ENCODE measurements at places on chromosomes 12 and 14.

- peak; percentile 18 for DNase-seq
These were observed 34.2 kb downstream of the DAO start for GRCh38 chr12:108914121-108914531.

- peak; percentile 77 for DNase-seq
These were observed 105.8 kb downstream of the BMP4 start for GRCh38 chr14:53850714-53851296.

DNA sequence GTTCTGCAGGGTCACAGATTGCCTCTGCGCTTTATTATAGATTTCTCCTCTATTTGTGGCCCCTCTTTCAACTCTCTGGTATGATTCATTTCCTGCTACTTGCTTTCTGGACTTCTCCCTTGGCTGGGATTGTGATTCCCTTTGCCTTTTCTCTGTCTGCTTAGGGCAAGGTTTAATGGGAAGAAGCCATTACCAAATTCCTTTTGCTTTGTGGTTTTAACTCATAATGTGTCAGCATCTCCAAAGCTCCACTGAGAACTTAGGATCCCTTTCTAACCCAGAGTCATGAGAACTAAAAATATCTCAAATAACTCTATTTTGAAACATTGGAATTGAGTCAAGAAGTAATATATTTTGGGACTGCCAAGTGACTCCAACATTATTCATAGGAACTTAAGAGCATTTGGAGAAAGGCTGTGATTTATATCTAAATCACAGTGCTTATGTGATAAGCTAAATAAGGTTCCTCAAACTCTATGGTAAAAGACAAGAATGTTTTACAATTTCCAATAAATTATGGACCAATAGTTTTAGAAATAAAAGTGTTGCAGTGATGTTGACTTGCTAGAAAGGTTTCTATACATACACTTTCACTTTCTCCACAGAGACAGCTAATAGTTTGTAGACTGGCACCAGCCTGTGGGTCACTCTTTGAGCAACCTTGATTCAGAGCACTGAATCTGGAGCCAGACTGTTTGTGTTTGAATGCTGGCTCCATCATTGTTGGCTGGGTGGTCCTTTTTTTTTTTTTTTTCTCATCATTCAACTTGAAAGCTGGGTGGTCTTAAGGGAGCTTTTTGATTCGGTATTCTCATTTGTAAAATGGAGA is 93.9 kb downstream of the DACT1 start:
- peak; percentile 99 for DNase-seq

- no peak for DNase-seq
These were observed 20.5 kb downstream of the PPHLN1 start for GRCh38 chr12:42346403-42347002.

- no peak for DNase-seq
These were observed 2.2 kb downstream of the TEDC1 start for GRCh38 chr14:105492971-105493871.

DNA sequence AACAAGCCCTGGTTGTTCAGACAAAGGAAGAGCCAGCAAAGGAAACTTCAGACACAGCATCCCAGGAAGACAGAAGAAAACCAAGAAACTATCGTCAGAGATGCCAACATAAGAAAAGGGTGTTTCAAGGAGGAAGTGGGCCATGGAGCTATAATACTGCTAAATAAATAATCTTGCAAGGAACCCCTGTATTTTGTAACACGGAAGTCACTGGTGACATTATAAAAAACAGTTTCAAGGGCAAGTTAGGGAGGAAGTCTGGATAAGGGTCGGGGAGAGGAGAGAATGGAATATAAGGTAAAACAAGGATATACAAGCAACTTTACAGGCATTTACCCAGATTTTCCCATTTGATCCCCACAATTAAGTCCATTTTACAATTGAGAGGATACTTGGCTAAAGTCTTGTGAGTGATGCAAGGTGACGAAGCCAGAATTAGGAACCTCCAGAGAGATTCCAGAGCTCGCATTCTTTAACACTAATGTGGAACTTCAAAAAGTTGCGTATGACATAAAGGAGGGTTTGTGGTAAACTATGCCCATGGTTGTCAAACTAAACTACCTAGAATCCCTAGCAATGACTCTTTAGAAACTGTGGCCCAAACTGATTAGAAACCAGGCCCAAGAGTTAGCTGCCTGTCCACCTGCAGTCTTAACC is 46.4 kb downstream of the PPM1H start:
- DNase-seq = no peak

DNA sequence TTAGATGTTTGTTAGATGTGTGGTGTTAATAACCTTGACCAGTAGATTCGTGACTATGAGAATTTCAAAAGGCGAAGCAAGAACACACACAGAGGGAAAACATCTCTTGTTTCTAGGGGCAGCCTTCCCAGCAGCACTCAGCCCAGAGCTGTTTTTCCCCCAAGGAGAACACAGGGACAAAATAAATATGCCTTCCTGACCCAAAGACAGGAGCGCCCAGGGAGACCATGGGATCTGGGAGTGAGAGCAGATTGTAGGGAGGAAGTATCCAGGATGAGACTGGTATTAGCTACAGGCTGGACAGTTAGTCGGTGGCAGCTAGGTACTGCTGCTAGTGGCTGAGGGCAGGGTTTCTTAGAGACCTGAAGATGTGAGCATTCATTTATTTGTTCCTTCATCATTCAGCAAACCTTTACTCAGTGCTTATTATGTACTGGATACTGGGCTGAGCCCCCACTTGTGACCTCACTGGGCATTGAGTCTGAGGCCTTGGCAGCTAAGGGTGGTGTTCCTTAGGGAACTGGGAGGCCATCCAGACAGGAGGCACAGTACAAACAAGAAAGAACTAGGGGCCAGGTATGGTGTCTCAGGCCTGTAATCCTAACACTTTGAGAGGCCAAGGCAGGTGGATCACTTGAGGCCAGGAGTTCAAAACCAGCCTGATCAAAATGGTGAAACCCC is 469.8 kb downstream of the ZFP36L1 start:
- DNase-seq = no peak

DNA sequence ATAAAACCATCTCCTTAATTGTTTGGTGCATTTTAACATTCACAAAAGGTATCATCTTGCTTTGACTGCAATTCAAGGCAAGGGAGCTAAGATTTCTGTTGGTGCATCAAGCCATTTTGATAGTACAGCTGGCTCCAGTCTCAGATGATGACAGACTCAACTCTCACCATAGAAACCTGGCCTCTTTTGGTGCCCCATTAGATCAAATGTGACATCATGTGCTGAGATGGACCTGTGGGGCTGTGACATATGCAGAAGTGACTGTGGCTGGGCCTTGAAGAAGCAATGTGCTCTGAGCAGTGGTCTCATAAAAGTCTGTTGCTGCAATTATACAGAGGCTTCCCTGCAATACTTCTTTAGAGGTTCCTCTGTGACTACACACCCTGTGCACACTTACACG is 88.4 kb downstream of the SLC2A13 start:
- DNase-seq = no peak

- no peak for DNase-seq
These were observed 42.6 kb downstream of the TMEM63C start for GRCh38 chr14:77224212-77224611.

- no peak for DNase-seq
These were observed 7.5 kb downstream of the PSMC1 start for GRCh38 chr14:90263748-90264449.

- DNase-seq = no peak
These were observed 2.5 kb upstream of the SALL2 start for GRCh38 chr14:21528381-21529348.

DNA sequence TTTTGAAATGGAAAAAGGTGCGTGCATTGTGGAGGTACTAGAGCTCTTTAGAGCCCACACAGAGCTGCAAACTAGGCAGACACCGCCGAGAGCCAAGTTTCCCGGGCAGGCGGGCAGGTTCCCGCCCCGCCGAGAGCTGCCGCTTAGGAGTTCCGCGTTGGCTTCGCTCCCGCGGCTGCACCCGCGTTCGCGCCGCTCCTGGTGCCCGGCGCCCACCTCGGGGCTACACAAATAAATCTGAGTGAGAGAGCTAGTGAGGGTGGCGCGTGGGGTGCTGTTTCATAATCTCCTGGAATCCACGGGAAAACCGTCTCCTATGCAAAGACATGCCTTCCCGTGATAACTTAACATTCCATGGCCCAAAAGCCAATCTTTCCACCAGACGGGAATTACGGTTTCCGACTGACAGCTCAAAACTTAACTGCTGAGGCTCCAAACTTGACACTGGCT is 645 bp downstream of the KITLG start:
- DNase-seq = peak; percentile 24

DNA sequence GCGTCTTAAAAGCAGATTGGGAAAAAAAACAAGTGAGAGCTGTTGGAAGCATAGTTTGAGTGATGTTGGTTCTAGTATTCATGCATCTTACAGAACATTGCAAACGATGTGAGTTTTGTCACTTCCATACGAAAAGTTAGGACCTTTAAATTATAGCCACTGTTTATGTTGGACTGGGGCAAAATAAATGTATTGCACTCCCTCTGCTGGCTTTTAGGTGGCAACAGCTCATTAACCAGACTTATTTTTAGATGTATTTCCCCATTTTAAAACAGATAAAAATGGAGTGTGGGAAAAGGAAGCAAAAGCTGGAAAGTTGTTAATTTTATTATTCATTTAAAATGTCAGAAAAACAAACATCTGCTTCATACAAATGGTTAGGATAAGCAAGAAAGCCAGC is 111.9 kb downstream of the LGR5 start:
- DNase-seq = peak; percentile 57

- DNase-seq = no peak
These were observed 114.7 kb downstream of the NCOR2 start for GRCh38 chr12:124452576-124453331.

DNA sequence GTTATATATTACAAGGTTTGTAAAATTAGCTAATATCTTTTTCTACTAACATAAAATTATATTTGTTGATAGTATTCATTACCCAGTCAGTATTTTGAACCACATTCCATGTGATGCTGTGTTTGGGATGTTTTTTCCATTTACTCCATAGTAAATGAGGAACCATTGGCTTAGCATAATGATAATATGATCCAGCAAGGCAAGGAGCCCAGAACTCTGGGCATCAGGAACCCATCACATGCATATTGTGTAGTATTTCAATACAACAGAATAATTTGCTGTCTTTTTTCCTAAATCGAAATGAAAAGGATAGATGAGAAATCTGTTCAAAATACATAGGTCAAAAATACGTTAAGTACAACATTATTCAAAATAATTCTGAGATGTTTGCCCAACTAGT is 48.7 kb upstream of the GARIN2 start:
- no peak for DNase-seq

DNA sequence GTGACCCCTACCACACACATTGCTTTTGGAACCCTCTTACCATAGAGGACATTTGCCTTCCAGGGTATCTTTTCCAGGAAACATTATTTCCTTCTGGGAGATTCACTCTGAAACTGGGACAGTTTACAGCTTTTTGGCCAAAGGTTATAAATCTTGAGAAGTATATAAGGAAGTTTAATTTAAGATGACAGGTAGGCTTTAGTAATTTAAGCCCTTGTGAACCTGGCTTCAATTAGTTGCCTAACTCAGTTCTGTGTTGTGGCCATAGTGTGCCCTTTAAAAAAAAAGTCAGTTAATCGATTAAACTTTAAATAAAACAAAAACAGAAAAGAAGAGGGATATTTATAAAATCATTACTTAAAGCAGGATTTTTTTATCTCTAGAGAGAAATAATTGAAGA is 142.9 kb downstream of the NAV3 start:
- DNase-seq = no peak

GRCh38 chr14:91867316-91867988 is at the start of gene TC2N:
TC2N (minus strand) TSS chr14:91867536; CDS start chr14:91813769, 53,767 bp downstream.
- no peak for DNase-seq

DNA sequence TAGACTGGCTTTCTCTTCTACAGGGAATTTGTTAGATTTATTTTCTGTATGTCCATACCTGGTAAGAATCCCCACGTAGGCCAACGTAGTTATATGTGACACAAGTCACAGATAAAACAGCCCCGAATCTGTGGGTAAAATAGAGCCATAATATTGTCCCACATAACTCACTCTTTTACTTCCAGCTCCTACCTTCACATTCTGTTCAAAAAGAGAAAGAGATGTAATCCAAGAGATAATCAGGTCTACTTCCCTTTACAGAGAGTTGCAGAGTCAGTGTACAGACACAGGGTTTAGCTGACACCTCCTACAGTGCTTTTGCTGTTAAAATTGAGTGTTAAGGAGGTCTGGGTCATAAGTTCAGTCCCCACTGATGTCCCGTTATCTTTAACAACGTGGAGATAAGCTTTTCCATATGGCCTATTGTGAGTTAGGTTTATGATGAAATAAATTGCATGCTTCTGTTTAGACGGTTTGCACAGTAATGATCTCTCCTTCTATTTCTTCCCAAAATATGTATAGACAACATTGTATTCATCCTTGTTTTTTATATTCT is 446.5 kb downstream of the ADAMTS20 start:
- no peak for DNase-seq

GRCh38 chr14:23093991-23094665 is 808 bp downstream of the ACIN1 start:
- DNase-seq = no peak

DNA sequence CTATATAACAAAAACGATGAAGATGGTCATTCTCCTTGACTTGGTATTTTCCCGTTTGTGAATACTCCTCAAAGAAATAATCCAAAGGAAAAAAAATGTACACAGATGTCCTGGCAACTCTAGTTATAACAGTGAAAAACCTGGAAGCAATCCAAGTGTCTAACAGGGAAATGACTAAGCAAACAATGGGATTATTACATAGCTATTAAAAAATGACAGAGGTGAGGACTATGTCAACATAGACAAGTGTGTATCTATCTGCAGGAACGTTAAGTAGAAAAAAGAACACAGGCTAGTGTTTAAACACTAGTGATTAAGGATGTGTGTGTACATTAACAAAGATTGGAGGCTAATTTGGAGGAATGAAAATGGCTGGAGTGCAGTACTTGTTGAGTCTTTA is 5.9 kb upstream of the APOLD1 start:
- peak; percentile 78 for DNase-seq

- no peak for DNase-seq
These were observed 23.9 kb downstream of the STX2 start for GRCh38 chr12:130815028-130815741.

GRCh38 chr12:116094475-116094874 is 183.0 kb downstream of the MED13L start:
- DNase-seq = no peak

- no peak for DNase-seq
These were observed 77.3 kb upstream of the LTA4H start for GRCh38 chr12:96112733-96113132.

GRCh38 chr14:74641601-74642391 is 29.8 kb upstream of the LTBP2 start:
- peak; percentile 61 for DNase-seq

GRCh38 chr14:51879170-51879569 is 18.8 kb downstream of the GNG2 start:
- DNase-seq = no peak

GRCh38 chr14:28365510-28365909 is 401.1 kb upstream of the FOXG1 start:
- DNase-seq = no peak

DNA sequence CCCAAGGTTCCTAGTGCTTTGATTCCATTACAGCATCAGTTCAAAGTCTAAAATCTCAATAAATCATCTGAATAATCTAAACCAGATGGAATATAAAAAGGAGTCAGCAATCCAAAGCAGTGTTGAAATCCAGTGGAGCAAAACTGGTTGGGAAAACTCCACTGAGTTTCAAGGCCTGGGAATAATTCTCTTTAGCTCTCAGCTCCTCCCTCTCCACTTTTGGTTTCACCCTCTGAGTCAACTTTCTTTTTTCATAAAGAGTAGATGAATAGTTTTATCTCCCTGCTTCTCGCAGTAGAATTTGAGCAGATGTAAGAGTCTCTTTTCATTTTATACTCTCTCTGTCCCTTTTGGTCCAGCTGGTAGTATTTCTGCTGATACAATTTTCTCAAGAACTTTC is 338.6 kb downstream of the APAF1 start:
- peak; percentile 4 for DNase-seq

GRCh38 chr12:68349921-68350606 is 17.9 kb upstream of the MDM1 start:
- DNase-seq = no peak

Data from fibroblast of skin of scalp (primary cell).